Activated CD4-positive, alpha-beta T cell treated with anti-CD3 and anti-CD28 coated beads, Interleukin-2, amount 10 ng/mL, durations not matched to agents 7 days and 5 days (primary cell): ENCODE measurements at places on chromosomes 1 and 21. TPM values are rescaled to one million over a fixed set of nuclear protein-coding genes. Genes with fewer than 3 reads are reported as not detected.

OLIG2 gene
- not detected for total RNA-seq

AK4 gene
- total RNA-seq = 42.6 TPM

HENMT1 gene
- total RNA-seq = 23.6 TPM

GBP2 gene
- total RNA-seq = 237 TPM

ARMH1 gene
- 50.7 TPM for total RNA-seq
